ENCODE measurements at places on chromosomes 11 and 22.

- no peak for DNase-seq
These were observed 9.5 kb downstream of the MUC5AC start for GRCh38 chr11:1167256-1167655.

- DNase-seq, result no peak
These were observed 7.2 kb upstream of the CCDC83 start for GRCh38 chr11:85848006-85848405.

DNA sequence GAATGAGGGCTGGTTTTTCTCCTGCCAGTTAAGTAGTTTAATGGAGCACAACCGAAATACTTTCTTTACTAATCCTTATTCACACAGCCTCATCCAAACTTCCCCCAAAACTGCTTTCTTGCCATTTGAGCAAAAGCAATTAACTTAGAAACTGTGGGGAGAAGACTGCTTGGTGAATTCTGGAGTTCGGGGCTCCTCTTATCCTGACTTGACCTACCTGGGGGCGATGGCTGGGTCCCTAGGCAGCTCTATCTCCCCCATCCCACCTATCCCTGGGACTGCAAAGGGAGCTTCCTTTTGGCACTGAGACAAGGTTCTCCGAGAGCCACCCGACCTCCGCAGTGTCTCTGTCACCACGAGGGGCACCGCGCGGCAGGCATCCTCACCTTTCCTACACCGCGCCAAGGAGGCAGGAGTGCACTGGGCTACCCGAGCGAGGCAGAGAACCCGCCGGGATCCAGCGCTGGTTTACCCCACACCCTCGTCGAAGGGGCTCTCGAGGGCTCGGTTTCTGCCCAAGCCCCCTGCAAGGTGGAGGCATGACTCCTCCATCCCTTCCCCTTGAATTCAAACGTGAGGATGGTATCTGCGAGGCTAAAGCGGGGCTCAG lies 759 bp downstream of the DESI1 start:
- DNase-seq, result no peak

DNA sequence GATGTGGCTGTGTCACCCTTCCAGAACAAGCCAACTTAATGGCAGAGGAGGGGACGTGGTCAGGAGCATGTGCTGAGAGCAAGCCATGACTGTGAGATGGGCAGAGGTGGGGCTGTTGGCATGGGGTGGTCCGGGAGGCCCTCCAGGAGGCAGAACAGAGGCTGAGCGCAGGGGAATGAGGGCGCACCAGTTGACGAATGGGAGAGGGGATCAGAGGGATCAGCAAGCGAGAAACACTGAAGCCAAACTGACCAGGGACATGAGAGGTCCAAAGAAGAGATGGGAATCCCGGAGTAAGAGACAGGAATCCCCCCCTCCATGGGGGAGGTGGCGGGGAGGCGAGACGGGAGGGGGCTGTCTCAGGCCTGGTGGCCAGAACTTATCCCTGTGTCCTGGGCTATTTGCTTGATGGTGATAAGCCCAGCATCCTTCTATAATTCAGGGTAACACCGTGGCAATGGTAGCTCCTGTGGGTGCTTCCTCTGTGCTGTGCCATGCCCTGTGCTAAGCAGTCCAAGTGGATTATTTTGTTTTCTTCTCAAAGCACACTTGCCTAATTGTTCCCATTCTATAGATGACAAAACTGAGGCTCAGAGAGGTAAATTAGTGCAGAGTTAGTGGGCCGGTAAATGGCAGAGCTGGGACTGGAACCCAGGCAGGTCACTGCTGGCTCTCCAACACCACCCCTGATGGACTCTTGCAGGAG lies 83.4 kb upstream of the SHISAL1 start:
- DNase-seq, result no peak

DNA sequence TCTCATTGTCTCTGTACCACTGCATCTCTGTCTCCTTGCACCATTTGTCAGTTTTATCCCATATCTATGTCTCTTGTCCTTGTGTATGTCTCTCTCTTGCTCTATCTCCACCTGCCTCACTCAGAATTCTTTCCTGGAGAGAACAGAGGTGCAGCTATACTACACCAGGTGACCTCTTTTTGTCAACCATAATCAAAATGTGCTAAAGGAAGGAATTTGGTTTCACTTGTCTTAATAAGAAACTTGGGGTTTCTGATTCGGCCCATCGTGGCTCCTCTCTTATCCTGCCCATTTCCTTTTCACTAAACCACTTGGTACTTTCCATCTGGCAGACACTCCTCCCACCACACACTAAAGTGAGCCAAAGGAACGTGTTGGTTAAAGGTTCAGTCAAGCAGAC lies 2.0 kb upstream of the C11orf42 start:
- no peak for DNase-seq

DNA sequence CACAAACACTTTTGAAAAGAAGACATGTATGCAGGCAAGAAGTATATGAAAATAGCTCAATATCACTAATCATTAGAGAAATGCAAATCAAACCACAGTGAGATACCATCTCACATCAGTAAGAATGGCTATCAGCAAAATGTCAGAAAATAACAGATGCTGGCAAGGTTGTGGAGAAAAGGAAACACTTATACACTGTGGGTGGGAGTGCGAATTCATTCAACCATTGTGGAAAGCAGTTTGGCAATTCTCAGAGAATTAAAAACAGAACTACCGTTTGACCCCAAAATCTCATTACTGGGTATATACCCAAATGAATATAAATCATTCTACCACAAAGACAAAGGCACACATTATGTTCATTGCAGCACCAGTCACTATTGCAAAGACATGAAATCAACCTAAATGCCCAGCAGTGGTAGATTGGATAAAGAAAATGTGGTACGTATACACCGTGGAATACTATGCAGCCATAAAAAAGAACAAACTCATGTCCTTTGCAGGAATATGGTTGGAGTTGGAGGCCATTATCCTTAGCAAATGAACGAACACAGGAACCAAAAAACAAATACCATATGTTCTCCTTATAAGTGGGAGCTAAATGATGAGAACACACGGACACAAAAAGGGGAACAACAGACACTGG lies 18.5 kb downstream of the MMP13 start:
- DNase-seq, result no peak

GRCh38 chr11:127552446-127552845 lies 551.9 kb upstream of the KIRREL3 start:
- DNase-seq, result no peak

- no peak for DNase-seq
These were observed 27.8 kb downstream of the MYH9 start for GRCh38 chr22:36360011-36360410.

DNA sequence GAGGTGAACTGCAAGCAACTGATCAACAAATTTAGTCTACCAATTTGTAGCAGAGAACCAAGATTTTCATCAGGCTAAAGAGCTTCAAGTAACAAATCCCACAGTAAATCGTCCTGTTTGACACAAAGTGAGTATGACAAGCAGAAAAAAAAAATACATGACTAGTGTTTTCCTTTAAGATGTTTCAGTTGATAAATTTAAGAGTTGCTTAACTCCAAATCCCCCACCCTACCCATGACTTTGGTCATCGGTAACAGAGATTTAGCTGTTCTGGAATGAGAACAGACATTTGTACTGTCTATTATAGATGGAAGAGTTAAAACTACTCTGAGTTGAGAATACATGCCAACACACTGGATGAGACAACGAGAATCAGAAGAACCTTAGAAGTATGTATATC lies 165.0 kb upstream of the MTMR2 start:
- DNase-seq, result no peak

DNA sequence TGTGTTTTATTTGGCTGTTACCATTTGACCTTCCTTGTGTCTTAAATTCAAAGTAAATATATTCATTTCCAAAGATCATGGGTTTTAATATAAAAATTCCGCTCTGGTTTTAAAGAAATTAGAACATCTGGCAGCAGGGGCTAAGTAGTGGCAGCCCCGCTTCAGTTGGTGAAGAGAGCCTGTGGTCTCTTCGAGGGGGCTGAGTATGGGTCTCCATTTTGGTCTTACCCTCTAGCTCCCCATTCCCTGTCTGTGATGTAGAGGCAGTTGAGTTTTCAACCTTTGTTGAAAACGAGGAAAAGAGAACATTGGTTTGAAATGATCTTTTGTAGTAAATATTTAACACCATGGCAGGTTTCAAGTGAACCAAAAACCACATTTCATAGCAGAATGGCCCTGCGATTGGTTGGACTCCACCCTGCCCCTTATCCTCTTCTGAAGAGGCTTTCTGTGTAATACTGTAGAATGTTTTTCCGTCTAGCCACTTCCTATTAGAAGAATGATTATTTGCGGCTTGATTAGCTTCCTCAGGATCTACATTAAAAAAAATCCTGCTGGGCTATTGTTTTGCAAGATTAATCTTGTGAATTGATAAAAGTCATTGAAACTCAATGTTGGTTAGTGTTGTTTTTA lies 17.7 kb downstream of the APLP2 start:
- no peak for DNase-seq

- no peak for DNase-seq
These were observed 621.2 kb downstream of the METTL15 start for GRCh38 chr11:28729339-28729738.

GRCh38 chr11:65330544-65330943 lies 3.1 kb upstream of the DPF2 start:
- no peak for DNase-seq

- DNase-seq, result no peak
These were observed 1128.8 kb upstream of the CCDC90B start for GRCh38 chr11:84414920-84415319.

- no peak for DNase-seq
These were observed 35.9 kb downstream of the SHISAL1 start for GRCh38 chr22:44276706-44277356.

DNA sequence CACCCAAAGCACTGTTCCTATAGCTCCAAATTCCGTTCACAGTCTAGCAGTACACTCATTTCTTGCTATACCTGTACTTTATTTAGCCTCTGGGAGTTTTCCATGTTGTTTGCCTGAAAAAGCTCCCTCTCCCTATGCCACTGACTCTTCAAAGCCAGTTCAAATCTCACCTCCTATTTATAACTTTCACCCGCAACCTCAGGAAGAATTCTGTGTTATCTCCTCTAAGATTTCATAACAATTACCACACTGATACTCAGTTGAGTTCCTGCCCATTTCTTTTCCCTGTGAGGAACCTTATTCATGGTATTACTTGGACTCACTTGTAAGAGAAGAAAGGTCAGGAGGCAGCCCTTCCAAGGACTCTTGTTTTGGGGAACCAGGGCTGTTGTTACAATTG lies 25.2 kb downstream of the GDPD4 start:
- DNase-seq, result no peak

GRCh38 chr22:44667276-44667675 lies 34.7 kb upstream of the PRR5 start:
- DNase-seq, result no peak
